ENCODE measurements at places on chromosomes 7 and 10. TPM values are rescaled to one million over a fixed set of nuclear protein-coding genes. Genes with fewer than 3 reads are reported as not detected.

The GDF10 gene
- total RNA-seq, result 12.3 TPM

The PKD2L1 gene
- 1.5 TPM for total RNA-seq

DNA sequence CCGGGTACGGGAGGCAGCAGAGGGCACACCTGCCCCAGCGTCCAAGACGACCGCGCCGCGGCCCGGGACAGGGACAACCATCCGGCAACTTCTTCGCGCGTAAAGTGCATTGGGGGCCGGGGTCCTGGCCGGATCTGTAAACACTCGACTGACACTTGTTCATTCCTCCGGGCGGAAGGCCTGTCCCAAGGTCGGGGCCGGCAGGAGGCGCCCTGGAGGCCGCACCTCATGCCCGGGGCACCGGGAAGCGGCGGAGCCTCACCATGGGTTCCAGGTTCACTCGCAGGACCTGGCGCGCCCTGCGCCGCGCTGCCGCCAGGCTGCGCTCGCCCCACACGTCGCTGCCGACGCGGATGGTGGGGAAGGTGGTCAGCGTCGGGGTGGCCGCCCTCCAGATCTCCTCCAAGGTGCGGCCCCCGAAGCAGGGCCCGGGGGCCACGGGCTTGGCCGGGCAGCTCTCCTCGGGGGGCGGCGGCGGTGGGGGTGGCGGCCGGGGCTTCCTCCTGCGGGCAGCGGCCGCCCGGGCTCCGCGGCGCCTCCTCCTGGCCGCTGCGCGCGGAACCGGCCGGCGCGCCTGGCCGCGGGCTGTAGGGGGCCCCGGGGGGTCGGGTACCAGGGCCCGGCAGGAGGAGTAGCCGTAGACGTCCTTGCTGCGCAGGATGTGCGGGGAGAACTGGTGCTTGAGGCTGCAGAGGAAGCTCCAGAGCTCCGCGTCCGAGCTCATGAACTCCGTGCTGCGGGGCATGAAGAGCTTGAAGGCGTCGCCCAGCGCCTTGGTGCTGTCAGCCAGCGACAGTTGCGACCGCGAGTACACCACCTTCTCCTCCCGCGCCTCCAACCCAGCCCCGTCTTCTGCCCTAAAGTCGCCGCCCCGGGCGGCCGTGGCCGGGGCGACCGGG, 746 bp downstream of the CCDC71L start:
- DNase-seq, result peak; percentile 72

GRCh38 chr7:7236041-7236440, 53.7 kb downstream of the C1GALT1 start:
- DNase-seq, result no peak

- DNase-seq, result no peak
Observed at GRCh38 chr10:121919666-121920065, 8.2 kb downstream of the ATE1 start.
